NCI-H1417 treated with DMSO at 0.1 percent for 48 hours (cell line): ENCODE measurements at places on chromosomes 6 and 20.

- DNase-seq, result no peak
Measured at GRCh38 chr6:169158691-169159090, 95.0 kb downstream of the THBS2 start.

GRCh38 chr20:41218466-41218865 is 81.1 kb downstream of the PLCG1 start:
- no peak for DNase-seq

- no peak for DNase-seq
Measured at GRCh38 chr6:112148103-112148502, 60.7 kb downstream of the FAM229B start.

- DNase-seq, result no peak
Measured at GRCh38 chr6:145548933-145549648, 186.2 kb downstream of the EPM2A start.

DNA sequence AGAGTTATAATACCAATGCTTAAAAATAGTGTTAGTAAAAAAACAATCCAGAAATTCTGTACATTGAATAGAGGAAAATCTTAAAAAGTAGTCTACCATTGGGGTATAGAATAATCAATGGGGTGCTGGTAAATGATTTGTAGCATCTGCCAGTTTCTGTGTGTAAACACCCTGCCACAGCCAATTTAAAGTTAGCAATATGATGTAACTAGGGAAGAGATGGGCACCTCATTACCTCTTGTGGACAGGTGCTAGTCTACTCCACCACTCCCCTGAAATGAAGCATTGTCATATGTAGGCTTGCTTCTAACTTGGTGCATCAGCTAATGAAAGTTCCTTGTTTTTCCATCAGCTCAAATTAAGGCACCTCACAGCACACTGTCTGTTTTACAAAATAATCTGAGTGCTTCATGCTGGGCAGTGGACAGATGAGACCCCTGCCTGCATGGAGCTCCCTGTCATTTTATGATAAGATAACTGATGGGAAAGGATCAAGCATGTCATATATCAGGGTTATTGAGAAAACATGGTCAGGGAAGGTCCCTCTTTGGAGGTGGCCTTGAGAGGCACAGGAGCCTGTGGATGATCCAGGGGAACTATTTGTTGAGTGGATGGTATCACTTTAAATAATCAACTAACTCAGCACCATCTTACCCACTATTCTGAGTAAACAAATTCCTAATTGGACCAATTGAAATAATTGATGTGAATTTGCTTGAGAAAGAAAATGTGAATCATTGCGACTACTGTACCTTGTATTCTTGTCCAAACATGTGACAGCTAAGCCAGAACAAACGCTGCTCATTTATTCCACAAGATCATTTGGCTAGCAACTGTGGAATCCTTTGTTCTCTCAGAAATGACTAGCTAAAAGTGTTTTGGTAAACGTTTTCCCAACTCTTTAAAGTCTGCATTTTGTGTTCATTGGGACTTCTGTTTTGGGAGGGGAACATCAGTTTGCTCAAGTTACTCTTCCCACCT is 45.9 kb upstream of the CSE1L start:
- DNase-seq, result peak; percentile 17

DNA sequence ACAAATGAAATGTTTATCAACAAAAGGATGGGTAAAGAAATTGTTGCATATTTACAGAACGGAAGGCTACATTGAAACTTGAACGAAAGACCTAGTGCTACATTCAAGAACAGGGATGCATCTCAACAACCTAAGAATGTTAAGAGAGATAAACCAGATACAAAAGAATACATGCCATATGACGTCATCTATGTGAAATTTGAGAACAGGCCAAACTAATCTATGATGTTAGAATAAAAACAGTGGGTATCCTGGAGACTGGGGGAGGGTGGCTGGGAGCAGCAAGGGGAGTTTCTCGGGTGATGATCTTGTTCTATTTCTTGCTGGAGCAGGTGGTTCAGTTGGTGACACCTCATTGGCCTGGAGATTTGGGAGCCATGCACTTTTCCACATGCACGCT is 81.5 kb downstream of the SULF2 start:
- no peak for DNase-seq

DNA sequence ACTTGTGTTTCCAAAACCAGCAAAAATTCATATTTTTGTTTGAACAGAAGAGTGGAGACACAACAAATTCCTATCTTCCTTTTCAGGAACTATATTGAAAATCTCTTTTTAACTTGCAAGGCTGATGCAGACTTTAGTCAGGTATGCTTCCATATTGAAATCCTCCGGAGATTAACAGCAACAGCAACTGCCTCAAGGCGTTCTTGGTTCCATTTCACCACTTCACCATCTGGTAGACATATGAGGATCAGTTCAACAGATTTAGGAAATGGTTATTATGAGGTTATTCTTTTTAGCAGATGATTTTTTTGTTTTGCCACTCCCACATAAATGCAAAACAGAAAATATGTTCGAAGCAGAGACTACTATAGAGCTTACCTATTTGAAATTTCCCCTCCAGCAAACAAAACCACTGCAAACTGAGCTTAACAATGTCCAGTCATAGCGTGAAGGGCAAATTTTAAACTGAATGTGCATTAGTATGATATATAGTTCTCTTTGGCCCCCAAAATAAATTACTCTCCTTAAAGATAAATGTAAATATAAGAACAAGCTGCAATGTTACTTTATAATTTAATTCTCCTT is 520.5 kb upstream of the ADGRB3 start:
- DNase-seq, result no peak

DNA sequence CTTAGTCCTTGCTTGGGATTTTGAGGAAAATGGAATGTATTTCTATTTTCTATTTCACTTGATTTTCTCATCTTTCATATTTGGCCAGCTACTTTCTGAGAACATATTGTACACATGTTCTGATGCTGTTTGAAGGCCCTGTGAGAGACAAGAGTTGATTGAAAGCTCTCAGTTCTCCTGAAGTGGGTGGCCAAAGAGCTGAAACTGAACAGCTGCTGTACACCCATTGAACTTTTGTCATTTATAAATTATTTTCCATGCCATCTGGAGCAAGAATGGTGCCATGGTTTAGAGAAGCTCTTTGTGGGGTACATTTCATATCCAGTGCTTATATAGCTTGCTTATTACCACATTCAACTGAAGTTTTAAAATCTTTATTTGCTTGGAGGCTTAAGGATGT is 298.3 kb downstream of the PRL start:
- no peak for DNase-seq

- DNase-seq, result no peak
Measured at GRCh38 chr6:106730264-106730663, 100.9 kb downstream of the QRSL1 start.

DNA sequence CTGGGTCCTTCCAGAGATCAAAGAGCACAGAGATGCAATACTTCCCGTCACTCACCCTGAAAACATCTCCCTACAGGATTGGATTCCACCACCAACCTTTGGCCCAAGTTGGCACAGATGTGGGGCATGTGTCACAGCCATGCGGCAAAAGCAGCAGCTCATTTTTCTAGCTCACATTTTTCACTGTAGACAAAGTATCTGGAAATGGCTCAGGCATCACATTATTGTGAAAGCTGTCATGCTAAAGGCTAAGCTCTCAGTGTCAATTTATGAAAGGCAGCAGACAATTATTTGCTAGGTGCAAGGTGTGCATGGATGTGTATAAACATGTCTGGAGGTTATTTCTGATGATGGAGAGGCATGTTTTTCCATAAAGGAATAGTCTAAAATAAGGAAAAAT is 248.8 kb upstream of the PRND start:
- DNase-seq, result no peak
